ENCODE measurements at places on chromosomes 7 and 10. TPM values are rescaled to one million over a fixed set of nuclear protein-coding genes. Genes with fewer than 3 reads are reported as not detected.

The SHH gene
- polyA plus RNA-seq, result not detected

The AOAH gene
- polyA plus RNA-seq, result not detected

The CCL24 gene
- polyA plus RNA-seq, result not detected

The VSTM4 gene
- 3.6 TPM for polyA plus RNA-seq

- no peak for DNase-seq
Observed at GRCh38 chr10:5596611-5597341, 69.6 kb downstream of the ASB13 start.

- DNase-seq, result peak; percentile 59
Observed at GRCh38 chr7:587767-588166, 68.1 kb upstream of the PDGFA start.

DNA sequence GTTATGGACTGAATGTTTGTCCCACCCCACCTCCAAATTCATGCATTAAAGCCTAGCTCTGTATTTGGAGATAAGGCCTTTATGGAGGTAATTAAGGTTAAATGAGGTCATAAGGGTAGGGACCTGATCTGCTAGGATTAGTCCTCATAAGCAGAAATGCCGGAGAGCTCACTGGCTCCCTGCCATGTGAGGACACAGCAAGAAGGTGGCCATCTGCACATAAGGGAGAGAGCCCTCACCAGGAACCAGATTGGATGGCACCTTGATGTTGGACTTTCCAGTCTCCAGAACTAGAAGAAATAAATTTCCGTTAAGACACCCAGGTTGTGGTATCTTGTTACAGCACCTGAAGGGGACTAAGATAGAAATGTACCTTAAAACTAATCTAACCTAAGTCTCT, 816.1 kb upstream of the C7orf33 start:
- no peak for DNase-seq

DNA sequence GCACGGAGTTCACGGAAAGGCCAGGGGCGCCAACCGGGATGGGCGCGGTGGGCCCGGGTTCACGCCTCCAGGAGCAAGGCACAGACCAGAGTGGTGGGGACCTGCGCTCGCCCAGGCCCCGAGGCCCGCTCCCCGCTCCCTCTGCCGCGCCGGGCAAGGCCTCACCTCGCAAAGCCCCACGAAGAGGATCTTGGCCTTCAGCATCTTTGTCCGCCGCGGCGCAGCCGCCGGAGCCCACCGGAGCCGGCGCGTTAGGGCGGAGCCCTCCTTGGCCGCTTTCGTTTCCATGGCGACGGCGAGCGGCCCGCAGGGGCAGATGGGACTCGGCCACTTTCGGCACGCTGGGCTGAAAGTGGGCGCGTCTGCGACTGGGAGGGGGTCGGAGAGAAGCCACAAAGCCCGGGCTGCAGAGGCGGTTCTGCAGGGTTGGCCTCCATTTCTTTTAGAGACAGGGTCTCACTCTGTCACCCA, 944.4 kb upstream of the ZNF722 start:
- no peak for DNase-seq

- peak; percentile 79 for DNase-seq
Observed at GRCh38 chr10:78634835-78635234, 433.9 kb upstream of the ZMIZ1 start.

DNA sequence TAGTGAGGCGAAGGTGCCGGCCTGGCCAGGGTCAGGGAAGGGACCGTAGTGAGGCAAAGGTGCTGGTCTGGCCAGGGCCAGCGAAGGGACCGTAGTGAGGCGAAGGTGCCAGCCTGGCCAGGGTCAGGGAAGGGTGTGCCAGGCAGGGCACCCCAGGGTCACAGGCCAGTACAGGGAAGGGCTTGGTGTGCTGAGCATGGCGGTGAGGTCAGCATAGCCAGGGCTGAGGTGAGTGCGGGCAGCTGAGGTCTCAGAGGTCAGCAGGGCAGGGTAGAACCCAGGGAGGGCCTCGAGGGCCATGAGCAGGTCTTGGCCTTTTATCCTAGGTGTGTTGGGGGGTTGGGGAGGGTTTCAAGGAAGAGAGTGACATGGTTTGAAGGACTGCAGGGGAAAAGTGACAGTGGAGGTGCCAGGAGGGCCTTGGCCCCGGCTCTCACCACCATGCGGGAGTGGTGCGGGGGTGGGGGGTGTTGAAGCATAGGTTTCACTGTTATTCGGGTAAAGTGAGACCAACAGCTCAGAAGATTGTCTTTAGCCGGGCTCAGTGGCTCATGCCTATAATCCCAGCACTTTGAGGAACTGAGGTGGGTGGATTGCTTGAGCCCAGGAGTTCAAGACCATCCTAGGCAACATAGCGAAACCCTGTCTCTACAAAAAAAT, 93.3 kb downstream of the CHST15 start:
- DNase-seq, result no peak

GRCh38 chr10:102831322-102832071, 5.7 kb downstream of the CYP17A1 start:
- DNase-seq, result no peak

- no peak for DNase-seq
Observed at GRCh38 chr7:92330835-92331438, 85.2 kb downstream of the ANKIB1 start.

DNA sequence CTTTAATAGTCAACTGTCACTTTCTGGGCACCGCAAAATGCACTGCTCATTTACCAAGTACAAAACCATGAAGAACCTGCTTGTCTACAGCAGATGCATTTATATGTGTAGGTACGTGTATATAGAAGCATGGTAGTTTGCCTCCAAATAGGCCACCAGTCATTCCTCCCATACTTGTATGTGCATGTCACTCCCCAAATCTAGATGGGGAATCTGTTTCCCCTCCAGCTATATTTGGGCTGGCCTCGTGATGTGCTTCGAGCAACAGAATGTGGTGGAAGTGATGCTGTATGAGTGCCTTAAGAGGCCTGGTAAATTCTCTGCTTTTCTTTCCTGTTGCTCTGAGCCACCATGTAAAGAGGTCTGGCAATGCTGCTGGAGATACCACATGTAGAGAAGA, 47.1 kb downstream of the PSMC2 start:
- DNase-seq, result no peak

GRCh38 chr10:8691498-8692017, 637.1 kb downstream of the GATA3 start:
- no peak for DNase-seq

DNA sequence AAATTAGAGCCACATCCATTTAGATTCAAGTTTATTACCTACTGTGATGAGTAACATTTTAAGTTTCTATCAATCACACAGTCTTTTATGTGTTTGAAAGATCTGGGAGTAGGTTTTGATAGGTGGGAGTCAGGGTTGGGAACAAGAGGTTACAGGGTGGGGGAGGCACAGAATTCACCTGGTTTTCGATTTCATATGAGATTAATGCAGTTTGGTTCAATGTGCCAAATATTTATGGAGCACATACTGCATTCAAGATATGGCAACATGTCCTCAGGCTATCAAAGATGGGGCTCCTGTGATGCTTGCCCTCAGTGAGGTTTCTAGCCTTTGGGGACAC, 564.1 kb downstream of the SUGCT start:
- DNase-seq, result no peak

- no peak for DNase-seq
Observed at GRCh38 chr10:101759309-101760247, 16.3 kb downstream of the FGF8 start.

Measured in cardiac muscle cell (in vitro differentiated cells and primary cell).